Cardiac septum (tissue), 1 donor: ENCODE measurements at places on chromosomes 11 and 22.

GRCh38 chr11:96050435-96051182 is 126.7 kb upstream of the MTMR2 start:
- no peak for DNase-seq

DNA sequence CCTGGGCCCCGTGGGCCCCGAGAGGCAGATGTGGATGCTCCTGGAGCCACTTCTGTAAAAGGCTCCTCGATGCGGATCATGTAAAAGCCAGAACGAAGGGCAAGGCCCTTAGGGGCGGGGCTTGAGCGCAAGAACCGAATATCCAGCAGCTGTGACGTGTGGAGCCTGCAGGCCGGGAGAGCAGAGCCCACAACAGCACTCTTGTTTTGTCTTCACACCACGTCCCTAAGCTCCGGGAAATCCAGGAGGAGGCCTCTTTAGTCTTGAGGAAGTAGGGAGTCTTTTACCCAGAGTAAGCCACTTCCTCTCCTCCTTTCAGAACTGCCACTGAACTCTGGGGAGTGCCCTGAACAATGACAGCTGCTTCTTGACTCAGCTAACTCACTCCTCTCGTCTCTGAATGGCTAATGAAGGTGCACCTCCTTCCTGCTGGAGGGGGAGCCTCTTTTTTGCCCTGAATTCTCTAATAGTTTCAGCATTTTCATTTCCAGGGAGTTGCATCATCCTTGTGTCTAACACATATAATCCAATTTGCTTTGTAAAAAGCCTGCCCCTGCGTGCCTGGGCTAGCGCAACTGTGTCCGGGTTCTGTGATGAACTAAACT is 12.5 kb downstream of the L3MBTL2 start:
- peak; percentile 81 for DNase-seq

DNA sequence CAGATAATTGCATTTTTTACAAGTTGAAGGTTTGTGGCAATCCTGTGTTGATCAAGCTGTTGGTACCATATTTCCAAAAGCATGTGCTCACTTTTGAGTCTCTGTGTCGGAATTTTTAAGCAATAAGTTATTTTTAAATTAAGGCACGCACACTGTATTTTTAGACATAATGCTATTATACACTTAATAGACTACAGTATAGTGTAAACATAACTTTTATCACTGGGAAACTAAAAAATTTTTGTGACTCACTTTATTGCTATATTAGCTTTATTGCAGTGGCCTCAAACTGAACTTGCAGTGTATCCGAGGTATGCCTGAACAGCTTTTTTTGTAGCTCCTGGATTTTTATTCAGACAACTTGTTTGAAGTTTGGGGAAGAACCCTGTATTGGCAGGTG is 31.3 kb upstream of the RRM1 start:
- DNase-seq = no peak

DNA sequence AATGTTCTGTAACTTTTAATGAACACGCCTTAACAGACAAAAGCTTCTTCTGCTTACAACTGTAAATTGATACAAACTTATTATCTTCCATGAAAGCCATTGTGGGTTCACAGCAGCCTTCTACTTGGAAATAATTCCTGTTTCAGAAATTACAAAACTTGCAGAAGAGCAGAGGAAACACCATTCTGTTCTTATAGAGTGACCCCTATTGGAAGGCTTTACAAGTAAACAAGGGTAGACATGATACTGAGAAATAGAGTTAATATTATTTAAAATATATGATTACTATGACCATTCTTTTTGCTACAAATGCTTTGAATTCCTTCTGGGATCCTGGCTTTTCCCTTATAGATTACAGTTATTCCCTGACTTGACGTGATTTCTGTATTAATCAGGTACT is 32.4 kb upstream of the KCNA4 start:
- DNase-seq = no peak

DNA sequence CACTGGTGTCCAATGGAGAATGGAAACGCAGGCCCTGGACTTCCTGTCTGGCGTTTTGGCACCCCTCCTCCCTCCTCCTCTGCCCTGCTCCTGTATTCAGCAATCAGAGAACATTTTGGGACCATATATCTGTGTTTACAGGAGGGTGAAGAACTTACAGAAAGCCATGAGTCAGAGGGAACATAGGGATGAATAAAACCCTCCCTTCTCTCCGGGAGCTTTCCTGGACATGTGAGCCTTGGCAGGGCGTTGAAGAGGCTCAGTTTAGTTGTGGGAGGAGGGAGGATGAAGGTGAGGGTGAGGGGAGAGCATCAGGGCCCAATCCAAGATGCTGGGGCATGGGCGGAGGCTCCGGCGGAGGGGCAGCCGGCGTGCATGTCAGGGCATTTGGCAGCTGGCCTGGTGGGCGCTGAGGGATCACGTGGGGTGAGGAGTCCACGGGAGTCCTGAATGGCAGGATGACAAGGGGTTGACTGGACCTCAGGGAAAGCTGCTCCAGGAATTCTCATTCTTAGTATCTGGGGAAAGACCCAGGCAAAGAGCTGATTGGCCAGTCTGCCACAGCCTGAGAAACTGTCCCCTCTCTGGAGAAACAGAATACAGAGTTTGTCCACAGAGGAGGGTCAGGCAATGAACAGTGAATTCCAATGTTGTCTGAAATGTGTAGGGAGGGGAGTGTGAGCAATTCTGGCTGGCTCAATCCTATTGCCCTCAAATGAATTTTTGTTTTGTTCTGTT is 28.9 kb downstream of the MICAL2 start:
- DNase-seq = no peak

DNA sequence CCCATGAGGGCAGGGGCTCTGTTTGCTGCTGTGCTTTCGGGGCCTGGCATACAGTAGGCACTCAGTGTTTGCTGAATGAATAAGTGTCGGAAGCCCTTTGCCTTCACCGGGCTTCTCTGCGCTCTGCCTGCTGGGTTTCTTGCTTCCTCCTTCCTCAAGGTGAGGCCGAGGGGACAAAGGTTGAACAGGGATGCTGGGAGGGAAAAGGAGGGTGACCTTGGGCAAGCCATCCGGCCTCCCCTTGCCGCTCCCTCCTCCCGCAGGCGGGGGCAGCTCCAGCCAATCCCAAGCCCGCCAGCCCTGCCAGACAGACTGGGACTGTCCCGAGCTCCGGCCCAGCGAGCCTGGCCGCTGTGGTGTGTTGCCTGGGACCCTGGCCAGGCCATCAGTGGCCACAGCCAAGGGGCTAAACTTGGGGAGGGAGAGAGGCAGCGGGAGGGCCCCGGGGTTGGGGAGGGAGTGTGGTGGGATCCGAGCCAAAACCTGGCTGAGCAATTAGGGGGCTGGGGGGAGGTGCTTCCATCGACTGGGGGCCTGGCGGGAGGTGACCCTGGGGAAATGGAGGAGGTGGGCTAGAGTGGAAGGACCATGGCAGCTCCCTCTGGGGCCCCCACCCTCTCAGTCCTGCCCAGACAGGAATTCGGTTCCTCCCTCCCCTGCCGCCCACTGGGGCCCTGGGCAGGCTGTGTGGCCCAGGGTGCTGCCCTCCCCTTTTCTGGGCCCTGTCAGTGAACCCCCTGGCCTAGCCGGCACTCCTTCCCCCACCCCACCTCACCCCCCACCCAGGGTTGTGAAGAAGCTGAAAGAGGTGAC is 3.4 kb upstream of the RCOR2 start:
- DNase-seq = peak; percentile 93

DNA sequence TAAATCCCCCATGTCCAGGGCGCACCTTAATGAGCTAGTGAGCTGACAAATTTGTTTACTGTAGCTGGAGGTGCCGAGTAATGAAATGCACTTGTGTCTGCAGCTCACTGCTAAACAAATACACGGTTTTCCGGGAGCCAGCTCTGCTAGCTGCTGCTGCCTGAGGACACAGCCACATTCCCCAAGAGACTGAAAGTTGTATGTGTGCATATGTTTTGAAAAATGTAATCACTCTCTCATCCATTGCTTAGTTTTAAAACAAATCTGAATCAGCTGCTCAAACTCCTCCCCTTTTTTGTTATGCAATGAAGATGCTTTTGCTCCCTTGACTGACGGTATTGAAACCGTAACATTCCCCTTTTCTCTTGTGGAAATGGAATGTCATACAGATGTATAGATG is 62.4 kb upstream of the NNMT start:
- DNase-seq = no peak

- peak; percentile 55 for DNase-seq
Observed at GRCh38 chr11:1057806-1058205, 16.9 kb upstream of the MUC2 start.

GRCh38 chr11:128417607-128418324 is 169.6 kb downstream of the ETS1 start:
- no peak for DNase-seq

DNA sequence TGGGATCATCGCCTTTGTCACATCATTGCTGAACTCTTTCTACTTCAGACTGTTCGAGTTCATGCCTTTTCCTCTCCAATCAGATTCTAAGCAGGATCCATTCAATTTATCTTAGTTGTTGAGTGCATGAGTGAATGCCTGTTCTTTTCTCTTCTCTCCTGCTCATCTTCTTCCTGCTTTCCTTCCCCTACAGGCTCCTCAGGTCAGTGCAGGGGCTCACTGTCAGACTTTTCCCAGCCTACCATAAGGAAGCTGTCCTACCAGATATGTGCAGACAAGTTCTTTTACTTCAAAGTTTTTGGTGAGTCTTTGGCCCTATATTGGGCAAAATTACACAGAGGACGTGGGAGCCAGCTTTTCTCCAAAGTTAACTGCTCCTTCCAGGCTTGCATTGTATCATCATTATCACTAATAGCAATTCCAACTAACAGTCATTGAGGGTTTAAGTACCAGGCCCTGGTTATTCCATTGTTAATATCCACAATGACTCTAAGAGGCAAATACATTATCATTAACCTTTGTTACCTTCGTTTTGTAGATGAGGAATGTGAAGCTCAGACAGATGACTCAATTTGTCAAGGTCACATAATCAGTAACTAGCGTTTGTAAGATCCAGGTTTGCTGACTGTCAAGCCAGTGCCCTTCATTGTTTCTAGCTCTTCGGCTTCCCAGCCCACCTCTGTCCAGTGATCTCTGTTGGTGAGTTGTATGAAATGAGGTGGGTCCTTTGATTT is 30.4 kb downstream of the OR6Q1 start:
- DNase-seq = no peak

DNA sequence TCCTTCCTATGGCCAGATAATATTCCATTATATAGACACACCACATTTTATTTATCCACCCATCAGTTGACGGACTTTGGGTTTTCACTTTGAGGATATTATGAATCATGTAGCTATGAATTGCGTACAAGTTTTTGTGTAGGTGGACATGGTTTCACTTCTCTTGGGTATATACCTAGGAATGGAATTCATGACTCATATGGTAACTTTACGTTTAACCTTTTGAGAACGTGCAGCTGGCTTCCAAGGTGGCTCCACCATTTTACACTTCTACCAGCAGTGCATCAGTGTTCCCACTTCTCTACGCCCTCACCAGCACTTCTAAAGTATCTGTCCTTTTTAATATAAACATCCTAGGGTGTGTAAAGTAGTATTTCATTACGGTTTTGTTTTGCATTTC is 112.0 kb downstream of the PLEKHA7 start:
- no peak for DNase-seq

GRCh38 chr11:8757047-8757446 is 74.5 kb downstream of the RPL27A start:
- peak; percentile 41 for DNase-seq

DNA sequence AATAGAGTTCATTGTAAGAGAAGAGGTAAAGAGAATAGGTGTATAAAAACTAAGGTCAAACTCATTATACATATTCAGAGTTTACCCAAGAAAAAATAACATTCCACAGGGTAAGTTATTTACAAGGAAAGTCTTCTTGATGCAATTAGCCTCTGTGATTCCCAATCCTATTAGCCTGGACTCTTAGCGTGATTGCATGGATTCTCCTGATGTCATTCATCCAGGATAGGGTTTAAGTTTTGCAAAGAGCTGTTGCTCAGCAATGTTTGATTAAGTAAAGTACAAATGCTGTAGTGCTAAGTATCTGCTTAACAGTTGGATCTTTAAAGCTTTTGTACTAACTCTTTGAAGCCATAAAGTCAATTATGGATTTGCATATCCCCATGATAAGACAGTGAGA is 767.8 kb upstream of the LUZP2 start:
- DNase-seq = no peak

GRCh38 chr11:80320765-80321164 is 879.9 kb upstream of the TENM4 start:
- DNase-seq = no peak

- DNase-seq = no peak
Observed at GRCh38 chr11:57713835-57714234, 1.4 kb downstream of the TMX2 start.

GRCh38 chr11:121683791-121684190 is 231.0 kb upstream of the SORL1-AS1 start:
- no peak for DNase-seq

DNA sequence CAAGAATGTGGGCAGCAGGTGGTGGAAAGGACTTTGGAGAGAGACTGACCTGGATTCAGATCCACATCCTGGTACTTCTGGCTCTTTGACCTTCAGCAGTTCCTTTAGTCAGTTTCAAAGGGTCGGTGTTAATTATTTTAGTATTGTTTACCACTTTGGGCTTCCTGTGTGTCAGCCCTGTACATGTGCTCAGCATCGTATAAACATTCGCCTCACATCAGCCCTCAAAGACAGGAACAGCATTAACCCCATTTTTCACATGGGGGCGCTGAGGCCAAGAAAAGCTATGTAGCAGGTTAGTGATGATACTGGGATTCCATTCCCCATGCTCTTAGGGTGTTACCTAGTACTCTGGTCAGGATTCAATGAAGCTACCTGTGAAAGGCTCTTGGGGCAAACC is 72.1 kb upstream of the YWHAH start:
- DNase-seq = no peak

DNA sequence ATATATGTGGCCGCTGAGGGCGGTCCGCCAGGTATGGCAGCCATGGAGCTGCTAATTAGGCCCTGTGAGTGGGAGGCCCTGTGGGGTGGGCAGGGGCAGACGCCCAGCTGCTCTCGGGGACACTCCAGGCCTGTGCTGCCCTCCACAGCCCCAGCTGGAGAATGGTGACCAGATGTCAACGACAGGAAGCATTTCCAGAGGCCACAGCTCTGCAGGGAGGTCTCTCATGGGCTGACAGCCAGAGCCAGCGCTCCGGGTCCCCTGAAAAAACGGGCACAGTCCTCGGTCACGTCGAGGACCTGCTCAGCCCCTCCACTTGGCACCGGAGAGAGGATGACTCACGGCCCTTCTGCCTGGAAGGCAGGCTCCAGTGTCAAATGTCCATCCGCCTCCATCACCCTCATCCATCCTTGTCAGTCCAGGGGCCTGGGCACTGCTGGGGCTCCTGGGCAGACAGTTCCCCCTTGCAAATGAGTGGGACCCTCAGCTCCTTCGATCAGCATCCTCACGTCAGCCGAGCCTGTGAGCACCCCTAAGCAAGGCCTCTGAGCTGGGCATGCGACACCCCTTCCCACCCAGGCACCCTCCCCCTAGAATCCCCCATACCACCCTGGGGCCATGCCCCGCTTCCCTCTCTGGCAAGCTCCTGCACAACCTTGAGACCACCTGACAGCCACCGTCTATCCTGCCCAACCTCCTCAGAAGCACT is 1.9 kb downstream of the BID start:
- DNase-seq = no peak

DNA sequence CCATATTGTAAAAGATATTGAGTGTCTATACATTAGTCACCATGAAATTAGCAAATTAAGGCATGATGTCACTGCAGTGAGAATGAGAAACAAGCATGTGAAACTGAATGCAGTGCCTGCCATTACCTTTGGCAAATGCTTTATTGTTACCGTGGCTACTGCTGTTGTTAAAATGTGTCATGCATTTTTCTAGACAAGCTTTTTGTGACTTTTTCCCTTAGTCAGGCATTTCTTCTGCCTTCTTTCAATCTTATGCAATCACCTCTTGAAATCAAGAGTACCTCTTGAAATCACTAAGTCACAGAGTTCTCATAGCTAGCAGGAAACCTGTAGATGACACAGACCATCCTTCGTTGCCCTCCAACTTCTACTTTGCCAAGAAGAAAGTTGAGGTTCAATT is 461.7 kb upstream of the TENM4 start:
- DNase-seq = no peak
